ENCODE measurements at places on chromosomes 11 and 22. TPM values are rescaled to one million over a fixed set of nuclear protein-coding genes. Genes with fewer than 3 reads are reported as not detected.

HORMAD2 gene
- not detected for total RNA-seq

LRRN4CL gene
- total RNA-seq = 0.12 TPM

PGA5 gene
- total RNA-seq = not detected

OR5B21 gene
- total RNA-seq = not detected

GRIA4 gene
- total RNA-seq = not detected

SLCO2B1 gene
- 3.6 TPM for total RNA-seq

OR2D2 gene
- not detected for total RNA-seq

TMEM86A gene
- 0.22 TPM for total RNA-seq

SYCE3 gene
- total RNA-seq = not detected

APOBEC3F gene
- 1.9 TPM for total RNA-seq

WNT11 gene
- total RNA-seq = 1.6 TPM

PANX3 gene
- not detected for total RNA-seq

FCHSD2 gene
- total RNA-seq = 8.3 TPM

YPEL4 gene
- total RNA-seq = 0.39 TPM

DDT gene
- 172 TPM for total RNA-seq

RASL10A gene
- 0.38 TPM for total RNA-seq

KRTAP5-9 gene
- total RNA-seq = 0.09 TPM

TOB2 gene
- 22.2 TPM for total RNA-seq

SLC22A9 gene
- total RNA-seq = not detected

P2RX6 gene
- 0.79 TPM for total RNA-seq

CRACR2B gene
- 6.3 TPM for total RNA-seq

ZNRF3 gene
- total RNA-seq = 7.8 TPM

TRIM49 gene
- total RNA-seq = 0.05 TPM

MS4A4E gene
- total RNA-seq = not detected

GLB1L2 gene
- 2.0 TPM for total RNA-seq

CCDC116 gene
- not detected for total RNA-seq

IL17REL gene
- total RNA-seq = 0.05 TPM

VWCE gene
- 0.97 TPM for total RNA-seq

BIRC2 gene
- total RNA-seq = 39.8 TPM

LBHD1 gene
- total RNA-seq = 5.1 TPM

NCAPH2 gene
- total RNA-seq = 39.3 TPM

RAG1 gene
- total RNA-seq = 0.25 TPM

ELMOD1 gene
- 0.05 TPM for total RNA-seq

OR5M8 gene
- total RNA-seq = not detected

SOX6 gene
- 0.07 TPM for total RNA-seq

CPT1B gene
- 10.8 TPM for total RNA-seq

MCAT gene
- total RNA-seq = 23.8 TPM

HINFP gene
- total RNA-seq = 8.6 TPM

BRD1 gene
- 15.1 TPM for total RNA-seq

UQCC3 gene
- 32.6 TPM for total RNA-seq

MOGAT2 gene
- not detected for total RNA-seq

APOL2 gene
- total RNA-seq = 85.0 TPM

All from A549 treated with Hydrocortisone at 1 μM for 4 hours (cell line).